ENCODE measurements at places on chromosomes 12 and 14.

- no peak for DNase-seq
These were observed 35.8 kb upstream of the BBS10 start for GRCh38 chr12:76383988-76384387.

DNA sequence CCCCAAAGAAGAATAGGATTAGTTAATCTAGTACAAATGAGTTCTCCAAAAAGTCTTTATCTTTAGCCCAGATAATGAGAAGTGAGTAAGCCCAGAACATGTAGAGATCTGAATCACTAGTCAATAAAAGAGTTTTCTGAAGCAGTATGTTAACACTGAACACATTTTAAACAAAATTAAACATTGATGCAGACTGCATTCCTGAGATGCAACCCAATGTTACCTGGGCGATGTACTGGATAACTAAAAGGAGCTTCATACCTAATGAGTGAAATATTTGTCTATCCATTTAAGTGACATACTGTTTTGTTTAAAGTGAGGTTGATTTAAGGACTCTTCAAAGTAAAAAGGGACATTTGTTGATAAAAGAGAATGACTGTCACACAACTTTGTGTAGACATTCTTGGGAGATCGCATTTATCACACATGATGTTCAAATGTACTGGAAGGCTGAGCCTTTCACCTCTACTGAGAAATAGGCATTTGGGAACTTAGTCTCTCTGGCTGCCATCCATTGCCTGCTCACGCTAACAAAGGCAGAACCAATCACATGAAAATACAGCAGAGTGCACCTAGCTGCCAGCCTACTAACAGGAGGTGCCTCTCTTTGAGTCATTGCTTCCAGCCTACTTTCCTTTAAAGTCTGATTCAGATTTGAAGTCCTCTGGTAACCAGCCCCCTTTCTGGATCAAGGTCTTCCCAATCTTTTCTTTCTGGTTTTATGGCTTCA is 287.7 kb downstream of the BTG1 start:
- no peak for DNase-seq

GRCh38 chr14:84674636-84675035 is 855.3 kb upstream of the FLRT2 start:
- DNase-seq = no peak

- DNase-seq = no peak
These were observed 273.1 kb downstream of the ZFP36L1 start for GRCh38 chr14:68519671-68520187.

DNA sequence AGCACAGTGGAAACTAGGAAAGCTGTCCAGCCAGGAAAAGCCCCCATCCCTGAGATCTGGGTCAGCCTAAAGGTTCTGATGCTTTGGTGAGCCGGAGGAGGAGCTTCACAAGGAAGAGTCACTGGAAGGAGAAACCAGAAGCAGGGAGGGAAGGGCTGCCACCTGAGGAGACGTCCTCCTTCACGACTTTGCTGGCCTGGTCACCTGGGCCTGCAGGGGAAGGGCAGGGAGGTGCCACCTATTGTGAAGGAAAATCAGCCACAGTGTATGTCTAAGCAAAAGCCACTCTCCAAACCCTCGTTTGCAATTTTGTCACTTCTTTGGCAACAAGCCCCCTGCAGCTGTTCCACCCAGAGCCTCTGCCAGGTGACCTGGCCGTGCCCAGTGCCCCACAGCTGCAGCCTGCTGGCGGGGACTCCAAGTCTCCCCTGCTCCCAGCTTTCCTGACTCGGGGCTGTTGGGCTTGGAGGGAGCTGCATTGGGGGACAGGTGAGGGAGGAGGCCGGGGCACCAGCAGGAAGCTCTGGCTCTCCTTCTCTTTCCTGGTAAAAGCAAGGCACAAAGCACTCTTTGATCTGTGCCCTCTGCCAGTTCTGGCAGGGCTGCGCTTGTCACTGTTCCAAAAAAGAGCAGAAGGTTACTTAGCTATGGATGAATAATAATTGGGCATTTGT is 120.9 kb upstream of the BCL2L14 start:
- no peak for DNase-seq

- DNase-seq = no peak
These were observed 55.6 kb upstream of the GTF2A1 start for GRCh38 chr14:81276073-81277069.

GRCh38 chr12:12528361-12529270 is 34.0 kb downstream of the DUSP16 start:
- no peak for DNase-seq

DNA sequence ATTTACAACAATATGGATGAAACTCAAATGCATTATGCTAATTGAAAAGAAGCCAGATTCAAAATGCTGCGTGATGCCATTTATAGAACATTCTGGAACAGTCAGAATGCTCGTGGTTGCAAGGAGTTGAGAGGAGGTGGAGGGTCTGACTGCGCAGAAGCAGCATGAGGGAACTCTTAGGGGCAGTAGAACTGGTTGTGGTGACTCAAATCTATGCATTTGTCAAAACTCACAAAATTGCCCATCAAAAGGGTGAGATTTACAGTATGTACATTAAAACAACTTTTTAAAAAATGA is 113.7 kb upstream of the PDZRN4 start:
- no peak for DNase-seq

DNA sequence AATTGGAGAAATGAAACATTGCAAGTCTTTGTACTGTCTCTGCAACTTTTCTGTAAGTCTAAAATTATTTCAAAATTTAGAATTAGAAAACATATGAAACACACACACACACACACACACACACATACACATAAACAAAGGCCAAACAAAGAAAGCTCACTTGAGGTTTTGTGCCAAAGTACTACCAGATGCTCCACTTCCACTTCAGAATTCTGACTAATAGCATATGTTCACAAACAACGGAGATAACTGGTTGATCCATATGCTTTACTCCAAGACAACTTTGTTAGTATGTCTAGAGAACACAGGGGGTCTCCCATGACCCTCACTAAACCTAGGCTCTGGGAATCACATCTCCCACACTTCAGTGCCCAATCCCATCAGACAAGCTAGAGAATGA is 133.8 kb upstream of the CLEC14A start:
- DNase-seq = no peak

- DNase-seq = no peak
These were observed 53.8 kb downstream of the TESC start for GRCh38 chr12:117045160-117046010.
